ENCODE measurements at places on chromosomes 4 and X.

DNA sequence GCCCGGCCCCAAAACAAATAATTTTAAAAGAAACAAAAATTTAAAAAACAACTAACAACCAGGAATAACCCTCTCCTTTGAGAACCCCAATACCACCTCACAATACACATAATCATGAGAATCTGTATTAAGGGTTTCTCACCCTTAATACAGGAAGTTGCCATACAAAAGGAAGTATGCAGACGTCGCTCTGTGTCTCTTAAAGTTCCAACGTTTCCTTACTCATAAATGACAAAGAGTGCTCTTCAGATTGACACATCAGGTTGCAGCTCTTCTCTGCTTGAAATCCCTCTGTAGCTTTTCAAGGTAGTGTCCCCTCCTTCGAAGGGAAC lies 73.9 kb upstream of the IRF2 start:
- no peak for DNase-seq

GRCh38 chr4:65747386-65747785 lies 77.1 kb upstream of the EPHA5 start:
- DNase-seq, result no peak

GRCh38 chr4:183175631-183176232 lies 76.7 kb downstream of the WWC2 start:
- no peak for DNase-seq

- no peak for DNase-seq
Observed at GRCh38 chr4:34280131-34280530, 1964.2 kb downstream of the ARAP2 start.

- DNase-seq, result no peak
Observed at GRCh38 chr4:72418458-72418857, 150.6 kb downstream of the ADAMTS3 start.

- no peak for DNase-seq
Observed at GRCh38 chr4:112288455-112288854, 2.8 kb upstream of the TIFA start.

GRCh38 chr4:69714086-69714485 lies 46.3 kb downstream of the SULT1B1 start:
- DNase-seq, result no peak

DNA sequence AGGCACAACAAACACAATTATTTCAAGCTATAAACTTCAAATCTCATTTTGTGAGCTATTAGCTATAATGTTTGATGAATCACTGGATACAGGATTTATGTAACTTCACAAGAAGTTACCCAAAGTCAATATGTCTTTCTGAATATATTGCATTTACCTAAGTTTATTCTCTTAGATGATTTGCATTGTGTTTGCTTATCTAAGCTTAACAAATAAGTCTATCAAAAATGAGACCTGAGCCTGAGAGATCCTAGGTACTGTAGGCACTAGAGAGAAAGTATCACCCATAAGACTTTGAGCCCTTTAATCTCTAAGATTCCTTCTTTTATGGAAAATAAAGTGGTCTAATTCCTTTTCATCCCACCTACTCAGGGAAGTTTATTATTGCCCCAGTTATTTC lies 178.2 kb downstream of the NAF1 start:
- DNase-seq, result no peak

DNA sequence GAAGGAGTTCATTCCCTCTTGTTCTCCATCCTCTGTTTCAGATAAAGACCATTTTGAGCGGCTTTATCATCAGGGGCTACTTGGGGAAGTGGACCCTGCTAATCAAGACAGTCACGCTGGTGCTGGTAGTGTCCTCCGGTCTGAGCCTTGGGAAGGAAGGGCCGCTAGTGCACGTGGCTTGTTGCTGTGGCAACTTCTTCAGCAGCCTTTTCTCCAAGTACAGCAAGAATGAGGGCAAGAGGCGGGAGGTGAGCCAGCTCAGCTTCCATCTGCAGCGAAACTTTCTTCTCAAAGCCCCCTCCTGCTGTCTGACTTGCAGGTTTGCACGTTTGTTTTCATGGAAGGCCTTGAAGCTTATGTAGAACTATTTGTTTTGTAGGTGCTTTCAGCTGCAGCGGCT lies 49.5 kb downstream of the CLCN4 start:
- no peak for DNase-seq

- DNase-seq, result no peak
Observed at GRCh38 chrX:127129510-127129909, 310.0 kb downstream of the PRR32 start.

- DNase-seq, result no peak
Observed at GRCh38 chrX:45050558-45050957, 150.1 kb downstream of the DIPK2B start.

- peak; percentile 26 for DNase-seq
Observed at GRCh38 chrX:39162322-39162735, 361.1 kb downstream of the MID1IP1 start.
